HEK293T (cell line): ENCODE measurements at places on chromosomes 12 and 14.
A peak's percentile ranks its signal among the peaks of the same experiment; 100 is the strongest.

DNA sequence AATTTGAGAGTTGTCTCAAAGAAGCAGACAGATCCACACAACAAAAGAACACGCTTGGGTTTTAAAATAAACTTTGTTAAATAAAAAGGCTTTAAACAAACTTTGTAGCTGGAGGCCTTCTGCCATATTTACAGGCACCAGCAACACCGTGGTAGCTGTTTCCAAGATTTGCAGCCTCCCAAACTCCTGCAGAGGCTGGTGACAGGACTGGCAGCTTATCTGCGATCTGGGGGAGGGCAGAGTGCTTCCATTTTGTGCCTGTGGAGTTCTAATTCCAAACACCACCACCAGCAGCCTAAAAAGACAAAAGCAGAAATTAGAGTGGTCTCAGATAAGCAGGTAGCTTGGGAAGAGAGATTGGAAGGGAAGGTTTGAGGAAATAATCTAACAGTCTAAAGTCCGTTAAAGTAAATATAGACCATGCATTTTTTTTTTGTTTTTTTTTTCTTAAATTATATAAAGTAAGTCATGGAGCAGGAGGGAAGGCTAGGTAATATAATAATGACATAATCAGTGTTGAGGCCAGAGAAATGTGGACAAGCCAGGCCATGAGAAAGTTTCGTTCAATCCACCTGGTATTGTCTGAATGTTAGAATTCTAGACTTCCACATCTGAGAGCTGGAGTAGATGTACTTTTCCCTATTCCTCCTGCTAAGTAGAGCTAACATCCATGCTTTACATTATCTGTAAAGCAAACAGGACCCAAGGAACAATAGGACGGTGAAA, 69.6 kb upstream of the TMEM132D start:
- DNase-seq, result no peak

DNA sequence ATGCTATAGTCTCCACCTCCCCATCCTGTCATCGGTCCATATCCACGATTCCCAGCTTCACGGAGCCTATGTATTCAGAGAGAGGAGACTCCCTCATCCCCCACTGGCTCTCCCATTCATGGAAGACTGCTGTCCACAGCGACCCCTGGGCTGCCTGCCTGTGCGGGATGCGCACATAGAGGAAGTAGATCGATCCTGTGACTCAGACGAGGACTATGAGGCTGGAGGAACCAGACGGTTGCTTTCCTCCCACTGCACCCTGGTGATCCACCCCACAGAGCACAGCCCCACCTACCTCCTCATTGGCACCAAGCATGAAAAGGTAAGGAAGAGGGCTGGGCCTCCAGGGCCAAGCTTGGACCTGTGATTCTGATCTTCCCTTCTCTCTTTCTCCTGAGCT, 24.4 kb downstream of the PIGH start:
- no peak for DNase-seq

DNA sequence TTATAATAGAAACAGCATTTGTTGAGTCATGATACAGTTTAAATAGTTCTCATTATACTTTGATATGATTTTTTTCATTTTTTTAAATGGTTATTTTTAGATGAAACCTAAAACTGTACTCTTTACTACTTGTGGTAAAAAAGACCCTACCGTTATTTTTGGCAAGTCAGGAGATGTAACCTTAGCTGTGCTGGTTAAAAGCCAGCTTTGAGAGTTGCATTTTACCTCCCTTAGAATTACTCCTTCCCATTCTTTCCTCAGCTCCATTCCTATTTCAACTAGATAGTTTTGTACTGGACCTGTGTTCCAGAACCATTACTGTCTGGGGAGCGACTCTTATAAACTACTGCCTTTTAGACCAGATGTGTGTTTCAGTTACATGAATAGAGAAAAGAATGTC, 92.0 kb downstream of the RAD51B start:
- no peak for DNase-seq

DNA sequence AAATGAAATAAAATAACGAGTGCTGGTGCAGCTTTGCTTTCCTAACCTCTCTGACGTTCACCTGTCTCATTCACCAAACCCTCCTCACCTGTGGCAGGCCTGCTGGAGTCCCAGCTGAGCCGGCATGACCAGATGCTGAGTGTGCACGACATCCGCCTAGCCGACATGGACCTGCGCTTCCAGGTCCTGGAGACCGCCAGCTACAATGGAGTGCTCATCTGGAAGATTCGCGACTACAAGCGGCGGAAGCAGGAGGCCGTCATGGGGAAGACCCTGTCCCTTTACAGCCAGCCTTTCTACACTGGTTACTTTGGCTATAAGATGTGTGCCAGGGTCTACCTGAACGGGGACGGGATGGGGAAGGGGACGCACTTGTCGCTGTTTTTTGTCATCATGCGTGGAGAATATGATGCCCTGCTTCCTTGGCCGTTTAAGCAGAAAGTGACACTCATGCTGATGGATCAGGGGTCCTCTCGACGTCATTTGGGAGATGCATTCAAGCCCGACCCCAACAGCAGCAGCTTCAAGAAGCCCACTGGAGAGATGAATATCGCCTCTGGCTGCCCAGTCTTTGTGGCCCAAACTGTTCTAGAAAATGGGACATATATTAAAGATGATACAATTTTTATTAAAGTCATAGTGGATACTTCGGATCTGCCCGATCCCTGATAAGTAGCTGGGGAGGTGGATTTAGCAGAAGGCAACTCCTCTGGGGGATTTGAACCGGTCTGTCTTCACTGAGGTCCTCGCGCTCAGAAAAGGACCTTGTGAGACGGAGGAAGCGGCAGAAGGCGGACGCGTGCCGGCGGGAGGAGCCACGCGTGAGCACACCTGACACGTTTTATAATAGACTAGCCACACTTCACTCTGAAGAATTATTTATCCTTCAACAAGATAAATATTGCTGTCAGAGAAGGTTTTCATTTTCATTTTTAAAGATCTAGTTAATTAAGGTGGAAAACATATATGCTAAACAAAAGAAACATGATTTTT, 17.1 kb upstream of the AMN start:
- DNase-seq, result no peak

DNA sequence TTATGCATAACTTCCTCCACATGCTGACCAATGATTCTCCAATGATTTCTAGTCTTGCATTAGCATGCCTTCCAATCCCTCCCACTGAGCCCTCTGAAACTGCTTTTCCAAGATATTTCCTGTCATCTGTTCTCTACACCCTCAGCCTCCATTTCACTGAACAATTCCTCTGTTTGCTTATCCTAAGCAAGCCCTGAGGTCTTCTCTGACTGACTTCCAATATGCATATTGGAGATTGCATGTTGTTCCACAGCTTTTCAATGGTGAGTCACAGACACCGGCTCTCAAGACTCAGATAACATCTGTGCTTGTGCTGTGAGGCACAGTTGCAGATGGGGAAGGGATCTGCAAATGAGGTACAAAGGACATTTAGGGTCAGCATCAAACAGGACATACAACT, 141.0 kb downstream of the SLC16A7 start:
- no peak for DNase-seq

DNA sequence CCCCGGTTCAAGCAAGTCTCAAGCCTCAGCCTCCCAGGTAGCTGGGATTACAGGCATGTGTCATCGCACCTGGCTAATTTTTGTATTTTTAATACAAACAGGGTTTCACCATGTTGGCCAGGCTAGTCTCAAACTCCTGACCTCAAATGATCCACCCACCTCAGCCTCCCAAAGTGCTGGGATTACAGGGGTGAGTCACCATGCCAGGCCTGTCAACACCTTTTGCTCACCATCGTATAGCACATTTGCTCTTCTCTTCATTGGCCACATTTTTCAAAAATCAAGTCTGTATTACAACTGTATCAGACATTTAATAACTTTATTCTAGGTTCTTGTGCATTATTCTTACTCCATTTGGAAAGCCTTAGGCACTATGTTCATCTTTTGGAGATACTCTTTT, 50.3 kb downstream of the BCAT1 start:
- DNase-seq, result no peak

GRCh38 chr14:35607380-35607779, 73.4 kb downstream of the INSM2 start:
- no peak for DNase-seq

GRCh38 chr12:73372856-73373255, 1100.7 kb downstream of the TRHDE start:
- DNase-seq, result no peak

DNA sequence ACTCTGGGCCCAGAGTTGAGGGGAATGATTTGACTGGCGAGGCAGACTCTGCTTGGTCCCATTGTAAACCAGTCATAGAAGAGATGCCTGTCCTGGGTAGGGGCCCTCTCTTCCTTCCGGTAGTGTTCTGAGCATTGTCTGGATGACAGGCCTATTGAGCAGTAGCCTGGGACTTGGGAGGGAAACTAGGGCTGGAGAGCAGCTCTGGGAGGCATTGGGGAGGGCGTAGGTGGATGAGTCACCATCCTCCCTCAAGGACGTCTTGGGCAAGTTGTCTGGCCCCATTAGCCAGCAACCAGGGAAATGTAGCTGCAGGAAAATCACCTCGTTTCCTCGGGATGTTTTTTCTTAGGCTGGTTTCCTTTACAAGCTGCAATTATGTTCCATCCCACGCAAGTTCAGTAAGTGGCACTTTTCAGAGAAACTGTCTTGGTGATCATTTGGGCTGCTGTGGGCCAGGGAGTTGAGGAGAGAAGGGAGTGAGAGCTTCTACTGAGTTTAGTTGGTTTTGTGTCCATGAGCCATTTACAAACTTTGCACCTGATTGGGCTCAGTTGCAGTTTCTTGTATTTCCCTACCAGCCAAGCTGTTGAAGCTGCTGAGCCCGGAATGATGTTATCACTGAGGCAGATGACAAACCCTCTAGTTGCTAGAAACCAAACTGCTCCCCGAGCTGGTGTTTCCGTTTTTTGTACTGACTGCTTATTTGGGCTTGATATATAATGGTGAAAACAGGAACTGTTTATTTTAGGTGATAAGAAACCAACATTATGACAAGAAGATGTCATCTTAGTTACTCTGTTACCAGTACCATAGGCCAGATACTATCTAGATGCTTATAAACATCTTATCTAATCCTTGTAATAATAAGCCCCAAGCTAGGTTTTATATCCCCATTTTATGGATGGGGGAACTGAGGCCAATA, 147.6 kb downstream of the CHST11 start:
- peak; percentile 54 for DNase-seq

DNA sequence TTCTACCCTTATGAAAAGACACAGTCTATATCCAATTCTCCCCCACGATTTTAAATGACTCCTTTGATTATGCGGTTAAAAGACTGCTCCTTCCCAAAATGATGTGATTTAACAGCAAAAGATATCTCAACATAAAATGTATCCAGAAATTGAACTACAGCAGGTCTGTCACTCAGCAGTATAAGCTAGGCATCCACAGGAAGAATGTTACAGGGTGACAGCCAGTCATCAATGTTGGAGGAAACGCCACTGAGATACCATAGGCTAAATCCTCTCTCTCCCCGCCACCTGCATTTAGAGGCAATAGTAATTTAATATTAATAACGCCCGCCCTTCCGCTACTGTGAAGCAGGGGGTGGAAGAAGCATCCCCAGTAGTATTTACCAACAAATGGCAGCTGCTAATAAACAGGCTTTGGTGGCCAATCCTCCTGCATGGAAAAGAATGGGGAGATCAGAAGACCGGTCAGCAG, 613 bp downstream of the RECQL start:
- peak; percentile 4 for DNase-seq

GRCh38 chr12:121030576-121031212, 8.4 kb downstream of the OASL start:
- no peak for DNase-seq

DNA sequence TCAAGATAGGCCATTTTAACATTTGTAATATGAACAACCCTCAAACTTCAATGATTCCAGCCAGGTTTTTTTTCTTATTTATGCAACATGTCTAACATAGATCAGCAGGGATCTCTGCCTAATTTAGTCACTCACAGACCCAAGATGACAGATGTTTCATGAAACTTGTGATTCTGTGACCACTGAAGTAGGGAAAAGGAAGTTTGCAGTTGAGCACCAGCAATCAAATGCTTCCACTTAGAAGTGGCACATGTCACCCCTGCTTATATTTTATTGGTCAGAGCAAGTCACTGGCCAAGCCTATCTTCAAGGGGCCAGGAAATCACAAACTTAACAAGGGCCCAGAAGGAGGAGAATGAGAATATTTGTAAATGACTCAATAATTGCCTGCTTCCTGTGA, 150.6 kb downstream of the BCAT1 start:
- no peak for DNase-seq

GRCh38 chr12:5777451-5777850, 167.6 kb downstream of the ANO2 start:
- no peak for DNase-seq

GRCh38 chr12:1939801-1940607, 21.6 kb upstream of the CACNA2D4 start:
- DNase-seq, result peak; percentile 77

- no peak for DNase-seq
Measured at GRCh38 chr12:77514511-77514910, 316.2 kb upstream of the NAV3 start.

- DNase-seq, result peak; percentile 65
Measured at GRCh38 chr12:50055831-50056638, 1.4 kb upstream of the ASIC1 start.

DNA sequence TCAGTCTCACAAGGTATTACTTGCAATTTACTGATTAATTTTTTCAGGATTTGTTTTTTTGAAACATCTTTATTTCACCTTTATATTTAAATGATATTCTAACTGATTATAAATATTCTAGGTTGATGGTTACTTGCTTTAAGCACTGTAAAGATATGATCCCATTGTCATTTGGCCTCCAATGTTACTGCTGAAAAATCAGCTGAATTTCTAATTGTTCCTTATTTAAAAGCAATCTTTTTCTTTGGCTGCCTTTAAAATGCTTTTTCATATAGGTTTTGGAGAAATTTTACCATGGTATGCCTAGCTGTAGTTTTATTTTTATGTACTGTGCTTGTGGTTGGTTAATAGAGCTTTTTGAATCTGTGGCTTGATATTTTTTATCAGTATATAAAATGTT, 275.6 kb upstream of the PPFIA2 start:
- no peak for DNase-seq

- peak; percentile 41 for DNase-seq
Measured at GRCh38 chr12:119649202-119649808, 18.6 kb upstream of the PRKAB1 start.

DNA sequence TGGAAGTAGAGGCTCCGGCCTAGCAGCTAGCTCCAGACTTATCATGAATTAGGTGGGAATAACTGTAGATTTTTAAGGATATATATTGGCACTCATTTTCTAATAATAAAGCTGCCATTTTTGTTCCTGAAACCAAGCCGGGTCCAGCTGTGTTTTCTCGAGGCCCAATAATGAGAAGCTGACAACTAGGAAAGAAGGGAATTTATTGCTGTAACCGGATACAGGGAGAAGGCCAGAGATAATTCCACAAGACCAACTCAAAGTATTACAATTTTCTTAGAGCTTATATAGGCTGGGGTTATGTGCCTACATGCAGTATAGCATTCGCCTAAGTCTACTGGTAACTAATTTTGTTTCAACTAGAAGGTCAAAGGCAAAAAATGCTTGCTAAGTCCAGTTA, 122.3 kb upstream of the FBXO33 start:
- no peak for DNase-seq

GRCh38 chr14:99976021-99976420, 89.2 kb upstream of the EVL start:
- no peak for DNase-seq

GRCh38 chr12:6118891-6119568, 5.4 kb downstream of the VWF start:
- no peak for DNase-seq
